ENCODE measurements at places on chromosomes 4 and X.

- no peak for DNase-seq
Measured at GRCh38 chrX:109049903-109050302, 313.5 kb upstream of the IRS4 start.

GRCh38 chrX:19660604-19661255 is 145.4 kb upstream of the MAP3K15 start:
- DNase-seq, result no peak

- no peak for DNase-seq
Measured at GRCh38 chr4:79217025-79217424, 108.8 kb downstream of the NAA11 start.

- DNase-seq, result no peak
Measured at GRCh38 chrX:40778861-40779575, 43.7 kb upstream of the MED14 start.

GRCh38 chrX:15694941-15695451 is 30.4 kb upstream of the CLTRN start:
- no peak for DNase-seq

GRCh38 chrX:119989905-119990555 is 46.5 kb upstream of the NKAP start:
- no peak for DNase-seq

GRCh38 chr4:111761531-111761930 is 383.7 kb upstream of the FAM241A start:
- no peak for DNase-seq

- no peak for DNase-seq
Measured at GRCh38 chrX:97845451-97845850, 961.7 kb downstream of the RPA4 start.

GRCh38 chrX:112687189-112687691 is 7.5 kb upstream of the LHFPL1 start:
- no peak for DNase-seq

- DNase-seq, result no peak
Measured at GRCh38 chr4:142607976-142608375, 238.1 kb downstream of the INPP4B start.

DNA sequence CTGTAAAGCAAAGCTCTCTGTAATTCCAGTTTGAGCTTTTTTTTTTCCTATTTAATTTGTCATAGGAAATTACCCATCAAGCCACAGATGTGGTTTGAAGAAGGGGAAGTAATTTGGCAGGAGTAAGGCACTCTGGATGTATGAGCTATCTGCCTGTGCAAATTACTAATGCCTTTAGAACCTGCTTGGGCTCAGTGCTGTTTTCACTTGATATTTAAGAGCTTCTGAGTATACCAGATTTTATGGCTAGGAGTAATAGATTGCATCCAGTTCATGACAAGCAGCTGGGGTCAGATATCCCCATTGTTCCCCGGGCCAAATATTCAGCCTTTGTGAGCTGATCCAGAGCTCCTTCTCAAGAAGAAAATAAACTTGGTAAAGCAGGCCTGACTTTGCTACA is 89.1 kb downstream of the DCAF8L2 start:
- DNase-seq, result no peak

DNA sequence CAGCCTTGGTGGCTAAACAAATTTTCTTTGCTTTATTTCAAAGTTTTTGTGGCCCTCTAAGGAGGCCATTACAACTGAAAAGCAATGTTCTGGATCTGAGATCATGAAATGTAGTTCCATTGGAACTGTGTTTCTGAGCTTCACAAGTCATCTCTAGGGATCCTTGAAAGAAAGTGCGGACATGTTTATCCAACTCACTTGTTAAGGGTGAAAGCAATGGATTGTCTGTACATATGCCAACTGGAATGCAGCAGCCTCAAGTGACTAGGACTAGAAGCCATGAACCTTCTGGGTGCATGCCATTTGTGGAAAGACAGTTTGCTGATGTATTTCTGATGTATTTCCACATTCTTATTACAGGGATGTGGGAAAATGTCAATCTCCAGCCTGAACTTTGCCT is 36.7 kb upstream of the KLHL13 start:
- DNase-seq, result no peak

DNA sequence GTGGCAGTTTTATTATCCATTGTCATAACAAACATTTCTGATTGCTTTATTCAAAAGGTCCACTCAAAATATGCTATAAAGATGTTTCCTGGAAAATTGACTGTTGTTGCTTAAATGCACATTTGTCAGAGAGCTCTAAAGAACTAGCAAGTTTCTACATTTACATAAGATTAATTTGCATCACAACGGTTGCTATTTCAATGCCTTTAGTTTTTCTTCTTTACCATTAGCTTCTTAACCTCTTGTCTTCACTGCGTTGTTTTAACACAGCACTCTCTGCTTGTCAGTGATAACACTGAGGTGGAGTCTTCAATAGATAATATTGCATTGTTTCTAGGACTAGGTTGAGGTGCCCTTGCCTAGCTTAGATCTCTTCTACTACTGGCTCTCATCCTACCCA is 76.7 kb upstream of the GALNT7 start:
- DNase-seq, result no peak

- no peak for DNase-seq
Measured at GRCh38 chr4:3478446-3479357, 15.6 kb downstream of the DOK7 start.

- no peak for DNase-seq
Measured at GRCh38 chr4:79227860-79228259, 98.0 kb downstream of the NAA11 start.

DNA sequence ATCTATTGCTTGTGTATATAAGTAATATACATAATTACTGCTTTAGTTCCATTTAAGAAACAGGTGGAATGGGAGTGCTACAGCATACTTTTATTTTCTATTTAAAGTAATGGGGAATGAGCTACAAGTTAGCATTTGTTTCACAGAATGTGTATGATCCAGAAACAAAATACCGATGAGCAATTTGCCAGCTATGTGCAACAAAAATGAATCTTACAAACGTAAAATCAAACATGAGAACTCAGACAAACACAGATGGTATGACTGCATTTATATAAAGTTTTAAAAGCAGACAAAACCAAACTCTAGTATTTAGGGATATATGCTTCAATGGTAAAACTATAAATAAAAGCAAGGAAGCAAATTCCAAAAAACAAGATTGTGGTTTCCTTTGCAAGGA is 141.7 kb downstream of the PAPSS1 start:
- DNase-seq, result no peak

GRCh38 chr4:54585321-54586000 is 72.3 kb upstream of the KIT start:
- no peak for DNase-seq

GRCh38 chrX:69133921-69134542 is 31.2 kb downstream of the PJA1 start:
- DNase-seq, result no peak

DNA sequence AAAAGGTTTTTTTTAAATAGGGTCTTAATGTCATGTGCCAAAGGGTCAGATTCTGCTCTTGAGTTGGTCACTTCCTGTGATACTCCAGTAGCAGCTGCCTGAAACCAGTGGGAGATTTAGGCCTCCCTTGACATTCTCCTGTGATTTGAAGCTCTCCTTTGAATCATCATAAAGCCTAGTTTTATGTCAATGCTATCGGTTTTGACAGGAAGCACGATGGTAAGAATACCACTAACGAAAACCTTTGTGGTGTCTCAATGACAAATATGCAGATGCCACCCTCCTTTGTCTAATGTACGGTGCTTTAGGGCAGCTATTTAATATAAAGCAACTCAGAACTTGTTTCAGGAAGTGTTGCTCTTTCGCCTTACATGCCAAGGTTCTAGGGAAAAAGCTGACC is 44.2 kb downstream of the CCNI start:
- no peak for DNase-seq
